ENCODE measurements at places on chromosomes 1 and 21.

- DNase-seq, result no peak
Measured at GRCh38 chr1:67735806-67736627, 51.0 kb downstream of the GADD45A start.

- DNase-seq, result no peak
Measured at GRCh38 chr1:153174624-153175023, 23.9 kb upstream of the SPRR2G start.

- no peak for DNase-seq
Measured at GRCh38 chr1:65355031-65355712, 45.8 kb downstream of the DNAJC6 start.

DNA sequence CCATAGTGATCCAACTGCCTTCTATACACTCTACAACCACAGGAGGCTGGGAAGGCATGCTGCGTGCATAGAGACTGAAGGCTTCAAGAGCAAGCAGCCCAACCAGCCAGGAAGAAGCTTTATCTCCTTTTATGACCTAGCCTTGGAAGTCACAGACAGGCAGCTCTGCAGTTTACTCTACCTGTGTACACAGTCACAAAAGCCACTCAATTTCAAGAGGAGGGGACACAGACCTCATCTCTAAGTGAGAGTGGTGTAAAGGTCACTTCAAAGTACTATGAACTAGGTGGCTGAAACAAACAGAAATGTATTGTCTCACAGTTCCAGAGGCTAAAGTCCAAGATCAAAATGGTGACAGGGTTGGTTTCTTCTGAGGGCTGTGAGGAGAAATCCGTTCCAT, 69.6 kb upstream of the GJB5 start:
- no peak for DNase-seq

- no peak for DNase-seq
Measured at GRCh38 chr1:26733982-26734381, 38.2 kb downstream of the ARID1A start.

DNA sequence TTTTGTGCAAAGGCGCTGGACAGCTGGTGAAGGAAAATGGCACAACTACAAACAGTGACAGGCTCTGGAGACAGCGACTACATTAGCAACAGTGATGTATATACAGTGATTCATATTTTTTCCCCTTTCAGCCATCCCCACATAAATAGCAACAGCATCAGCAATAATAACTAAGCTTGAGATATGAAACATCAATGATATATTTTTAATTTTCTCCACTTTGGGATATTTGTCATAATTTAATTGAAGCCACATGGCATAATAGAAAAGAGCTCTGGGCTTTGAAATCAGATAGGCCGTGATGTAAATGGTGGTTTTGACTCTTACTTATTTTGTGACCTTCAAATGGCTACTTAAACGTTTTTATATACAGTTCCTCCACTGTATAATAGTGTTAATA, 764.3 kb upstream of the PRMT6 start:
- DNase-seq, result no peak

DNA sequence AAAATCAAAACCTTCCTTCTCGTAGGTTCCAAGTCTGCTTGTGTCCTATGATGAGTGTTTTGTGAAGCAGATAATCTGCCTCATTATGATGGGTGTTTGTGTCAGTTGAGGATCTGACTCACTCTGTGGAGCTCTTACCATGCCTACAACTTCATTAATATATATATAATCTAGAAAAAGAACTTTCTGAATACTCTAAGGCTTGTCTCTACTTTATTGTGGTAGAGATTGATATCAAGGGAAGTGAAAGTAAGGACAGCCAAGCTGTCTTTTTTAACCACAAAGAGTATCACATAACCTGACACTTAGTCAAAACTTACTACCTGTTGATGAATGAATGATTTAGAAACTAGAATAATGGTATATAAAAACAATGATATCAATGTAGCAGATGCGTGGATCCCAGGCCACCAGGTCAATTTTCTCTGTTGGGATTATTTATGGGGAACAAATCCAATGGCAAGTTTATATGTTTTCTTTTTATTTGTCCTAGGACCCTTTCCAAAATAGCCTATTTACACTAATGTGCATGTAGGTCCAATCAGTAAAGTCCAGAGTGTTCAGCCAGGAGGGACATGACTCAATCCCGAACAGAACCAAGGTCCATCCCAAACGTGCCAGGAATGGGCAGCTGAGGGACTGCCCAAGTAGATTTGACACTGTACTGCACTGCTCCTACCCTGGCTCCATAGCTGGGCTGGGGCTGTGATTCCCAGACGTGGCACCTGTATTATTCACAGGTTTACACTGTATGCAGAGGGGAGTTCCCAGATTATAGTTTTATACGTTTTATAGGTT, 182.3 kb upstream of the GREM2 start:
- no peak for DNase-seq

DNA sequence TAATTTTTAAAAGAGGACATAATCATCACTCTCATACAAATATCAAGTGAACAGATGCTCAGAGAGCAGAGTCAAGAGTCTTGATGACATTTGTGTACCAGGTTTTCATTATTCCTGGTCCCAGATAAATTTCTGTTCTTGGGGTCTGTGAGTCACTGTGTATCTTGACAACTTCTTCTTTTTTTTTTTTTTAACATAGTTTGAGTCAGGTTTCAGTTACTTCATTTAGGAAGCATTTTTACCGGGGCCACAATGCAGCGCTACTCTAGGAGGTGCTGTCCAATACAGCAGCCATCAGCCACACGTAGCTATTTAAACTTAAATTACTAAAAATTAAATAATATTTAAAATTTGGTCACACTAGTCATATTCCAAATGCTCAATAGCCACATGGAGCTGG, 188.1 kb upstream of the SAMSN1 start:
- no peak for DNase-seq

DNA sequence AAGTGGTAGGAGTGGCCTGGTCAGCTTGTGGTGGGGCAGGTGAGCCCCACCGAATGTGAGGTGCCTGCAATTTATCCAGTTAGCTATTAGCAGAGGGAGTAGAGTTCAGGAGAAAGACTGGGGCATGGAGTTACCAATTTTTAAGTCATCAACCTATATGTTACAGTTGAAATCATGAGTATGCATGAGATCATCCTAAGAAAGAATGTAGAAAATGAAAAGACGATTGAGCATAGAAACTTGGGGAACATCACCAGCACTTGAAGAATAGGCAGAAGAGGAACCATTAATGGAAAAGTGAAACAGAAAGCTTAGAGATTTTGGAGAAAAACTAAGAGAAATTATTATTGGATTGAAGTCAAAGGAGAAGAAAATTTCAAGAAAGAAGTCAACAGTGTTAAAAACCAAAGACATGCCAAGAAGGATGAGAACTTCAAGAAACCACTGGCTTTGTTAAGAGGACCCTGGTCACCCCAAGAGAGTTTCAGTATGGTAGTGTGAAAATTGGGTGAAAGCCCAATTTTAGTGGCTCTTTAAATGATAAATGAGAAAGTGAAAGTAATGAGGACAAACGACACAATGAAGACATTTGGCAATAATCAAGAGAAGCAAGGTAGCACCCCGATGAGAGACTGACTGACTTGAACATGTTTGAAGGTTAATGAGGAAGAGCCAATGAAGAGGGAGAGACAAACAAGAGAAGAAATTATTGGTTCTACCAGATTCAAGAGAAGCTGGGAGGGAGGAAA, 36.7 kb downstream of the DNASE2B start:
- DNase-seq, result no peak

- DNase-seq, result no peak
Measured at GRCh38 chr1:32303997-32304622, 12.2 kb downstream of the HDAC1 start.

GRCh38 chr1:45328680-45329079, 2.0 kb downstream of the HPDL start:
- DNase-seq, result no peak

DNA sequence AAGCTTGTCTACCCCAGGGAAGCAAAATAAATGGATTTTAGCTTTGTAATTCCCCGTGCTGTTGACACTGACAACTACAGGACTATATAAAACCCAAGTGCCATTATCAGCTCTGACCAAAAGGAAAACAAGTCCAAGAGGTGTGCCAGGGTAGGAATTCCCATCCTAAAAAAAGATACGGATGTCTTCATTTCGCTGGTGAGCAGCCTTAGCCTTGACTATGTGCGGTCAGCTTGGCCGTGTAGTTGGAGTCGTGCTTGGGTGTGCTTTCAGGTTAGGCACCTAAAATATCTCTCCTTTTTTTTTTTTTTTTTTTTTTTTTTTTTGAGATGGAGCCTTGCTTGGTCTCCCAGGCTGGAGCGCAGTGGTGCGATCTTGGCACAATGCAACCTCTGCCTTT, 28.9 kb upstream of the ACTN2 start:
- DNase-seq, result no peak

- no peak for DNase-seq
Measured at GRCh38 chr1:27342391-27342777, 562 bp downstream of the SYTL1 start.

GRCh38 chr1:88320291-88320690, 363.8 kb upstream of the PKN2 start:
- DNase-seq, result no peak

GRCh38 chr1:206503591-206504362, 3.6 kb upstream of the RASSF5 start:
- no peak for DNase-seq

- DNase-seq, result no peak
Measured at GRCh38 chr1:31580891-31581603, 4.7 kb downstream of the TINAGL1 start.
